ENCODE measurements at places on chromosomes 1 and 21.

- no peak for DNase-seq
These were observed 45.4 kb upstream of the WASF2 start for GRCh38 chr1:27535386-27535785.

GRCh38 chr1:67213164-67213563 lies 46.9 kb downstream of the IL23R start:
- DNase-seq, result no peak

- DNase-seq, result no peak
These were observed 103.5 kb downstream of the HMCN1 start for GRCh38 chr1:185837711-185838110.

GRCh38 chr1:101000131-101000873 lies 25.3 kb downstream of the DPH5 start:
- no peak for DNase-seq

DNA sequence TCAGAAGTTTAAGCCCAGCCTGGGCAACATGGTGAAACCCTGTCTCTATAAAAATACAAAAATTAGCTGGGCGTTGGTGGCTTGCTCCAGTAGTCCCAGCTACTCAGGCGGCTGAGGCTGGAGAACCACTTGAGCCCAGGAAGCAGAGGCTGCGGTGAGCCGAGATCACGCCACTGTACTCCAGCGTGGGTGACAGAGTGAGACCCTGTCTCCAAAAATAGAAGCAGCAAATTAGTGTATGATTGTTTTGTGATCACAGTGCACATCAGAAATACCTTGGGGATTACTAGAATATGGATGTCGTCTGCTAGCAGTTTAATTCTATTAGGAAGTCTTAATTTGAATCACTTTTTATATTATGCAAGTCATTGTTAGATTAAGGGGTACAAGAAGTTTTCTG lies 59.0 kb downstream of the ZBTB17 start:
- DNase-seq, result no peak

- DNase-seq, result no peak
These were observed 48.5 kb downstream of the UBE2U start for GRCh38 chr1:64251971-64252370.

DNA sequence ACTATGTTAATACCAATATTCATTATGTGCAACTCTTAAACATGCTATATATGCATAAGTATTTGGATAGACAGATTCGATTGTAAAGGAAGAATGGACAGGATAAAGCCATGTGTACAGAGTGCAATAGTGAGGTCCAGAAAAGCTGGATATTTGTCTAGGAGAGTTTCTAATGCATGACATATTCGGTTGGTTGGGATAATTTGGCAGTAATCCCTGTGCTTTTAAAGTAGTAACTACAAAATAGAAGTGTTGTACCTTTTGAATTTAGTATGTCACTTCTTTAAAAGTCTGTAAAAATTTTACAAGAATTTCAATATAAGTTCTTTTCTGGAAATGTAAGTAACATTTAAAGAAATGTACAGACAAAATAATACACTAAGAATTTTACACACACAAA lies 774.5 kb downstream of the USP25 start:
- no peak for DNase-seq

GRCh38 chr1:241142493-241142892 lies 214.5 kb downstream of the RGS7 start:
- no peak for DNase-seq

DNA sequence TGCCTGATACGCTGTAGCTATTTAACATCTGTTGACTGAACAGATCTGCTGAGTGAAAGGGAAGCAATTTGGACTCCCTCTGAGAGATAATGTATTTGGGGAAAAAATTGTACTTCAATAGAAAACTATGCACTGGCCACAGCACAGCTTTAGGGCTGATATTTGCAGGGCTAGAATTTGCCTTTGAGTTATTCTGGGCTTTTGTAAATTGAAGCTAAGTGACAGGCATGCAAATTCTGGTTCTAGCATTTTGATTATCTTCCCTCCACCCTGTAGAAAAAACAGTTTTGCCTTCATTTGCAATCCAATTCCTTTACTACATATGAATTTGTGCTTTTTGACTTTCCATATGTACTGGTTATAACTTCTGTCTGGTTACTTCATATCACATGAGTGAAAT lies 7.9 kb downstream of the KYAT3 start:
- DNase-seq, result no peak

- DNase-seq, result peak; percentile 39
These were observed 66.5 kb upstream of the UBE2U start for GRCh38 chr1:64136752-64137411.

GRCh38 chr1:37705399-37705798 lies 13.1 kb downstream of the CDCA8 start:
- no peak for DNase-seq

DNA sequence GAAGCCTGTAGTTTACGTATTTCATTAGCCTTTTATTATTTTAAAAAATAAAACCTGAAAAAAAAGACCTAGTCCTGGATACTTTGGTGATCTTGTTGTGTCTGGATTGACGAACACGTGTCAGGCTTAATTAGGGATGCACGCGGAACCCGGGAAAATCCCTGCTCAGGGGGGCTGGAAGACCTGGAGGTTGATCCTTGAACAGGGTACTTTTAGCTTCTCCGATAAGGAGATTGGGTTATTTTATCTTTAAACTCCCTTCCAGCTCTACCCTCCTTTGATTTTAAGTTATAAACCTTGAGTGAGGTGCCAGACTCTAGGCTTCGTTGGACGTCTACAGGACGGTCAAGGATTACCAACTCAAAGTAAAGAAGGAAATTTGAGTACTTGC lies 552 bp upstream of the ZNF691 start:
- DNase-seq, result no peak

DNA sequence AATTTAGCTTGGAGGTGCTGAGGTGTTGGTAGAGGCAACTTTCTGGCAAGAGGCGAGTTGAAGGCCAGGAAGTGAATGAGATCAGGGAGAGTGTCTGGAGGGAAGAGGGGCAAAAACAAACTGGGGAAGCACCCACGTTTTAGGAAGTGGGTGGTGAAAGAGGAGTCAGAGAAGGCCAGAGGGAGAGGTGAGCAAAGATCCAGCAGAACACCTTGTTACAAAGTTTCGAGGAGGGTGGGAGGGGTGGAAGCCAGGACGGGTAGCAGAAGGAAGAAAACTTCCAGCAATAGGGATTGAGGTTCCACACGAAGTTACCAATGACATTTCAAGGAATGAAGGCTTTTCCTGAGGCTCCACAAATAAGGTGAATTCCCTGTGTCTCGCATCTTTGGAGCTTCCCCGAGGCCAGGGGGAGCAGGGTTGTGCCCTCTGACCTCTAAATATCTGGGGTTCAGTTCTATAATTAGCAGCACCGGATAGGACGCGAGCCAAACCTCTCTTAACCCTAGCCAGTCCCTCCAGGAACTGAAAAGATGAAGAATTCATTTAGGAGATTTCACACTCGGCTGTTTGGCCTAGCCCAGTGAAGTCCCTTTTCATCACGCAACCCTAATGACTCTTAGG lies 578 bp upstream of the SESN2 start:
- DNase-seq, result no peak

- no peak for DNase-seq
These were observed 105.7 kb upstream of the COL6A1 start for GRCh38 chr21:45875881-45876280.

DNA sequence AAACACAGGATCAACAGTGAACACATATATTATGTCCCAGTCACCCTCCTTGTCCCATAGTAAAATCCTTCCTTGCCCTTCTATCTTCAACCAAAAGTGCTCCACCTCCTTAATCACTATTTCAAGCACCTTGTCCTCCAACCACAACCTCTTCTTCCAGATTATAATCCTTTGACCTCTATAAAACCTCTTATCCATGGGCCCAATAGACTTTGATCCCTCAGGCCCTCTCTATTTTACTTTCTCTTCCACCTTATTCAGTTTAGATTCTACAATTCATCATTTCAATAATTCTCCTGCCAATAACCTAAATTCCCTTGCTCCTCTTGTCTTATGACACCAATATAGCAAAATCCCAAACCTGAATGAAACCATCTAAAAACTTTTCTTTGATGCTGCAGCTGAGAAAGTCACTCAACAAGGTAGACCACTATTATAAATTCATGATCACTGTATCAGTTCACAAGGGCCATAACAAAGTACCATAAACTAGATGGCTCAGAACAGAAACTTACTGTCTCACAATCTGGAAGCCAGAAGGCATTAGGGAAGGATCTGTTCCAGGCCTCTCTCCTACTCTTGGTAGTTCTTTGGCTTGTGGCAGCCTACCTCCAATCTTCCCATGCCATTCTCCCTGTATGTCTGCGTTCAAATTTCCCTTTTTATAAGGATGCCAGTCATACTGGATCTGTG lies 24.8 kb downstream of the EPS15 start:
- no peak for DNase-seq

GRCh38 chr1:201686714-201687455 lies 142.1 kb upstream of the IPO9 start:
- DNase-seq, result no peak

GRCh38 chr1:174939775-174940545 lies 59.8 kb upstream of the CACYBP start:
- no peak for DNase-seq

GRCh38 chr1:67094191-67094590 lies 40.2 kb upstream of the SLC35D1 start:
- no peak for DNase-seq

GRCh38 chr1:101165532-101165931 lies 71.3 kb upstream of the S1PR1 start:
- DNase-seq, result no peak

DNA sequence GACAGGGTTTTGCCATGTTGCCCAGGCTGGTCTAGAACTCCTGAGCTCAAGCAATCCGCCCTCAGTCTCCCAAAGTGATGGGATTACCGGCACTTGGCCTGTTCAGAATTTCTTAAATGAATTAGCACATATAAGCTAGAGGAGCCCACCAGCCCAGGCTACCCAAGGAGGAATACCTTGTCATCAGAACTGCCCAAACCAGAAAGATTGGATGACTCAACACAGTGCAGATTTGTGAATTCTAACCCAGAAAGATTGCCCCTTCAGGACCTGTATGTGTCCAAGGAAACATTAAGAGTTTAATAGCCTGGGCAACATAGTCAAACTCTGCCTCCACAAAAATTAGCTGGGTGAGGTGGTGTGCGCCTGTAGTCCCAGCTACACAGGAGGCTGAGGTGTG lies 14.0 kb upstream of the LIN9 start:
- no peak for DNase-seq

- DNase-seq, result no peak
These were observed 66.0 kb downstream of the BCAR3 start for GRCh38 chr1:93615582-93616150.

DNA sequence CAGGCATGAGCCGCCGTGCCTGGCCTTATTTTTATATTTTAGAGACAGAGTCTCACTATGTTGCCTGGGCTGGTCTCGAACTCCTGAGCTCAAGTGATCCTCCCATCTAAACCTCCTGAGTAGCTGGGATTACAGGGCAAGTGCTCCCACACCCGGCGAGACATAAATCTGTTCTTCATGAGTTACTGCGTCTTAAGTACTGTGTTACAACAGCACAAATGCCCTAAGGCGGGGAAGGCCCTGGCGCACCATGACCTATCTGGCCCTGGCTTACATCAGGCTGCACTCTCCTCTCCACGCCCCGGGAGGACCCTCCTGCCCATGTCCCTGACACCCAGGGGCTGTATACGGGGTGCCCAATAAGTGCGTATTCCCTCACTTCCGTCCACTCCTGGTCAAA lies 4.3 kb downstream of the GPR153 start:
- no peak for DNase-seq

DNA sequence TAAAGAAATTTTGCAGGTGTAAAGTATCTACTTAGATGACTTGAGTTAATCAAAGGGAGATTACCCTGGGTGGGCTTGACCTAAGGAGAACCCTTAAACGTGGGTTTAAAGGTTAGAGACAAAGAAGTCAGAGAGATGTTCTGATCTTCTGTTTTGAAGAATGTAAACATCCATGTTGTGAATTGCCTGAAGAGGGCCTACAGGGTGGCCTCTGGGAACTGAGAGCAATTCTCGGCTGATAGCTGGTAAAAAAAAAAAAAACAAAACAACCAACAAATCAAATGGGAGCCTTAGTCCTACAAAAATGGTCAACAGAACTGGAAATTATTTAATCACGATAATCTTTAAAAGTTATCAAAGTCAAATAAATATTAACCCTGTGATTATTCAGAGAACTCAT lies 89.4 kb upstream of the BCL10 start:
- DNase-seq, result no peak
